ENCODE measurements at places on chromosomes 16 and 17.

DNA sequence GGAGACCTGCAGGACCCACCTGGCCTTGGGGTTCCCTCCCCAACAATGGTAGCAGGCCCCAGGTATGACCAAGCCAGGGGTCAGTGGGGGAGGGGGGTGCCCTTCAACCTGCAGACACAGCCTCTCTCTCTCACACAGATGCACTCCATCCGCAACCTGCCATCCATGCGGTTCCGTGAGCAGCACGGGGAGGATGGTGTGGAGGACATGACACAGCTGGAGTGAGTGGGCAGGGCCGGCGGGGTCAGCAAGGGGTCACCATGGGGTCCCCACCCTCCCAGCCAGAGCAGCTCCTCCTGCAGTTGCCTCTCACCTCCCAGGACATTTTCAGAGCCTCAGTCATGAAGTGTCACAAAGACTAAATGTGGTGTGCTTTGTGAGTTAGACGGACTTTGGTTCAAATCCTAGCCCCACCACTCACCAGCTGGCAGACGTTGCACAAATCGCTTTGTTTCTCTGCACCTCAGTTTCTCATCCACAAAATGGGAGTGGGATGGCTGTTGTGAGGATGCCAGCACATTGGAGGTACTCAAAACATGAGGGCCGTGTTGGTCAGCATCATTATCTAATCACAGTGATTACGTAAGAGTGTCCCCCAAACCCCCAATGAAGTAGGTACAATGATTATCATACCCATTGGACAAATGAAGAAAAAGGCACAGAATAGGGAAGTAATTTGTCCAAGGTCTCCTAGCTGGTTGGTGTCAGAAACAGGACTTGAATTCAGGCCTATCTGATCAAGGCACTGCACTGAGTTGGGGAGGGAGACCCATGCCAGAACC lies 16.0 kb downstream of the MYO15A start:
- DNase-seq, result no peak

DNA sequence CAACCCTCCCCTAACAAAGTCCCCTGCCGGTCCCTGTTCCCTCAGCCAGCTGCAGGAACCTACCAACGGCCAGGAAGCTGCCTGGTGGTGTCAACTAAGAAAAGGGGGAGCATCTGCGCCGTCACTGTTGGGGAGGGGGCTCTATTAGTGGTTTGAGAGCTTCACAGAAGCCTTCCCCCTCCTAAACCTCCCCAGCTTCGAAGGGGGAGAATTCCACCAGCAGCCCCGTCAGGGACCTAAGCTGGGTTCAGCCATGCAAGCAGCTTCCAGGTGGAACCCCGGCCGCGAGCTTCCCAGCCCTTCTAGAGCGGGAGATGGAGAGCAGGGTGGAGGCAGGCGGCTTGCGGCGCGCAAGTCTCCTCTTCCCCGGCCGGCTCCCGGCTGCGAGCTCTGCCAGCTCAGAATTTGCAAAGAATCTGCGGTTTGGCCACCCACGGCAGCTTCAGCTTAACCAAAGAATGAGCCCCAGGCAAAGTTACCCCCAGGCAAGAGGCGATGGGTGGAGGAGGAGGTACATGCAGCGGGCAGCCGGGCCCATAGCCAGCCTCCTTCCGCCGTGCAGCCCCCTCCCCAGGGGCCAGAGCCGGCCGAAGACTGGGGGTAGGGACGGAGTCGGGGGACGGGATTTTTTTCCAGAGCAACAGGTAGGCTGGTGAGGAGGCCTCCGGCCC lies 33.7 kb downstream of the DDX19A start:
- peak; percentile 57 for DNase-seq

DNA sequence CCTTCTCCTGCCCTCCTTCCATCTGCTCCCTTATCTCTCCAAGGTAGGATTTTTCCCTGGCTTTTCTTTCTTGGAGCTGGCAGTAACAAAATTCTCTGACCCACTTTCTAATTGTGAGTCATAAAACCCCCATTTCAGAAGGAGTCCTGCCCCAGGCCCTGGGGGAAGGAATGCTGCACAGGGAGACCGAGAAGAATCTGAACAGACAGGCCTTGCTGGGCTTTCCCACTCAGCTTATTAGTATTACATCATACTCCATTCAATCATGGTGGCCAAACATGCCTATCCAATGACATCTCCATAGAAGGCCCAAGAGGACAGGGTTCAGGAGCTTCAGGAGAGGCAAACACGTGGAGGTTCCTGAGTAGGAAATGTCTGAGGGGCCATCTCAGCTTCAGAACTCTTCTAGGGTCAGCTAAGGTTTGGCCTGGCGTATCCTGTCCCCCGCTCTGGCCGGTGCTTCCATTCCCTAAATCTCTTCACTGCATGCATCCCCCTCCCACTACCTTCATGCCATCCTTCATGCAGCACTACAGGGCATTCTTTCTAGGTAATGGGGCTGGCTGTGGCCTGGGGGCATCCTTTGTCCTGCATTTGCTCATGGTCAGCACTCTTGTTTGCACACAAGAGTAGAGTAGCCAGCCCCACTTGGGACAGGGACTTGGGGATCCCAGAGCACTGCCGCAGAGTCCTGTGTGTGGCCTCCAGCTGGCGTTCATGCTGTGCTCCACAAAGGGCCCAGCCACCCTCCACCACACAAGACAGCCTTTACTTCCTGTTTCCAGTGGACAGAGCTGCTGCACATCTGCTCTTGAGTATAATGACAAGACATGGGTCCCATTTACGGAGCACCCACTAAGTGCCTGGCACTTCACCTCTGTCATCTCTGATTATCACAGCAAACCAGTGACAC lies 8.2 kb downstream of the SLC6A2 start:
- no peak for DNase-seq

- no peak for DNase-seq
These were observed 54.7 kb downstream of the CBFA2T3 start for GRCh38 chr16:88922114-88922825.

- DNase-seq, result no peak
These were observed 104.5 kb downstream of the C16orf78 start for GRCh38 chr16:49478107-49478506.

GRCh38 chr16:2033057-2033908 lies 6.6 kb downstream of the NHERF2 start:
- DNase-seq, result no peak

GRCh38 chr17:32859857-32860525 lies 16.9 kb downstream of the MYO1D start:
- no peak for DNase-seq

- DNase-seq, result no peak
These were observed 58.1 kb downstream of the ZDHHC7 start for GRCh38 chr16:84953190-84953746.

GRCh38 chr17:63613663-63614062 lies 8.6 kb upstream of the MAP3K3 start:
- no peak for DNase-seq

DNA sequence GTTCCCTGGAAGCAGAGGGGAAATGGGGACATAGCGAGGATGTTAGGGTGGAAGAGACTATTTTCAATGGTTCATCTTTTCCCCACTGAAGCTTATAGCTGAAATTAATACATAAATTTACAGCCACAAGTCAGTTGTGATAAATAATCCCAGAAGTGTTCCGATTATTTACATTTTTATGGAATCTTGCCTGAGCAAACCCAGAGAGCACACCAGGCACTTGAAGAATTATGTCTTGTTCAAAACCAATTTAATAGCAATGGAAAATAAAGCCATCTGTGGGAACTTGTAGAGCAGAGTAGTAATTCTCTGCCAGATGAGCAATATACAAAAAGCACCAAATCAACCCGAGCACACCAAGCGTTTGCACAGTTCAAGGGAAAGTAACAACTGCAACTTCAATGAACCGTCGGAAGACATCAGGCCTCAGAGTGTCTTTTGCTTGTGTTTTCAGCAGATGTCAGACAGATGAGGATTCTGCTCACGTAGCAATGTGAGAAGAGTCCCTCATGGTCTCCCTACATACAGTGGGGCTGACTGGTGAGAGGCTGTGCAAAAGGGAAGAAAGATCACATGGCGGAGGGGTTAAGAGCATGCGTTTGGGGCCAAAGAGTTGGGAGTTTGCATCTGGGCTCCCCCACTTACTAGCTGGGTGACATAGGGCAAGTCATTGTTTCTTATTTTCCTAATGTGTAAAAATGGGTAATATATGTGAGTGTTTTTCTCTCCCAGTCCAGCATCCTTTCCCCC lies 148.7 kb upstream of the HS3ST2 start:
- no peak for DNase-seq

- DNase-seq, result no peak
These were observed 8.8 kb downstream of the RPL19 start for GRCh38 chr17:39208893-39209292.

GRCh38 chr16:78452025-78452555 lies 352.6 kb downstream of the WWOX start:
- no peak for DNase-seq

- peak; percentile 58 for DNase-seq
These were observed at the start of gene THRA for GRCh38 chr17:40062329-40063186. Gene THRA, plus strand, starts transcription at chr17:40062965. Its CDS starts 11,524 bp downstream, at chr17:40074489.

DNA sequence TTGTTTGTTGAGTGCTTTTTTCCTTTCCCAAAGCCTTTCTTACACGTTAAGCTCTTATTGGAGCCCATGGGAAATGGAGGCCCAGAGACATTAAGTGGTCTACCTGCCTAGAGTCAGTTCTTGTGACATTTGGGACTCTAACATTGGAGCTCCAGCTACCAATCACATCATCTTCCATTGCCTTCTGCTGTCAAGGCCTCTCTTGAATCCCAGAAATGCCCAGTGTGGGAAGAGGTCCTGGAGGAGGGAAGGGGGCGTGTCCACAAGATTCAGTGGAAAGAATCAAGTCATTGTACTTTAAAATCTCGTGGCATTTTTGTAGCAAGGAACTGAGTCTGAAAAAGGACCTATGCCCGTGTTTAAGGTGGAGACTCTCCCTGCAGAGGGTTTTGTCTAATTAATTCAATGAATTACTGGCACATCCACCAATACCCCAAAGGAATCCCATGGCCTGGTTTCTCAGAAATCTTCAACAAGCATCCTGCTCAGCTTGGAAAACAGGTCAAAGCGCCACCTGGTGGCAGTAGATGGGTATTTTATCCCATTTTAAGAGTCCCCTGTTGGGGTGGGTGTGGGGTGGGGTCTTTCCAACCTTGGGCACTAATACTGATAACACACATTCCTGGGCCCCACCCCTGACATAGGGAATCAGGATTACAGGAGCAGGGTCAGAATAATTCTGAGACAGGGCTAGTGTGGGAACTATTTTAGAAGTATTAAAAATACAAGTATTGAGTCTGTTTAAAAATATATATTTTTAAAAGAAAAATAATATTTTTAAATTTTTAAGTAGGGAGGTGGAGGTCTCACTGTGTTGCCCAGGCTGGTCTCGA lies 24.6 kb downstream of the GPT2 start:
- DNase-seq, result peak; percentile 47

DNA sequence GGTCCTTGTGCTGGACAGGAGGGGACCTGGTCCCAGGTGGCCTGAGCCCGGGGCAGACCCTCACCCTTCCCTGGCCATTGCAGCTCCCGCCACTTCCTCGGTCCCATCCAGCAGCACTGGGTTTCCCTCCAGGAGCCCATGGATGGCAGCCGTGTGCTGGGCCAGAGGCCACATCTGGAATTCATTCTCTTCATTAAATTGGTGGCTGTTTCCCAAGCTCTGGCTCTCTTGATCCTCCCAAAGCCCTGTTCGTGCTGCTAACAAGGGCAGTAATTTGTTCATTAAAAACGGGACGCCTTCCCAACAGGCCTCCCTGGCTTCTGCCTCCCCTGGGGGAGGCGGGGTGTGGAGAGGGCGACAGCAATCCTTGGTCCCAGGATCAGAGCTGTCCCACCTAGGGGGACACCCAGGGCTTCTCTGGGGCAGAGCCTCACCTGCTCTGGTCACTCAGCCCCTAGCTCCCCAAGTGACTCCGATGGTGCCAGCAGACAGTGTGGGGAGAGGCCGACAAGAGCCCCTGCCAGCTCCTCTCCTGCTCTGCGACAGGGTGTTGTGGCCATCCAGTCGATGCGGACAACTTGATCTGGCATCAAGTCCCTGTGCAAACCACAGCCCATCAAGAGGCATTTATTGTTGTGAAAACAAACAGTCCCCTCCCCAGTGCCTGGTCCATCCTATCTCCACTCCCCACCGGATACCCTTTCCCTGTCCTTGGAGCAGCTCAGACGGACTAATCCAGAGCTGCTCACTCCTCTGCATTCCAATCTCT lies 44.0 kb downstream of the SDK2 start:
- DNase-seq, result no peak

GRCh38 chr17:48472411-48473281 lies 42.6 kb upstream of the SKAP1 start:
- no peak for DNase-seq

DNA sequence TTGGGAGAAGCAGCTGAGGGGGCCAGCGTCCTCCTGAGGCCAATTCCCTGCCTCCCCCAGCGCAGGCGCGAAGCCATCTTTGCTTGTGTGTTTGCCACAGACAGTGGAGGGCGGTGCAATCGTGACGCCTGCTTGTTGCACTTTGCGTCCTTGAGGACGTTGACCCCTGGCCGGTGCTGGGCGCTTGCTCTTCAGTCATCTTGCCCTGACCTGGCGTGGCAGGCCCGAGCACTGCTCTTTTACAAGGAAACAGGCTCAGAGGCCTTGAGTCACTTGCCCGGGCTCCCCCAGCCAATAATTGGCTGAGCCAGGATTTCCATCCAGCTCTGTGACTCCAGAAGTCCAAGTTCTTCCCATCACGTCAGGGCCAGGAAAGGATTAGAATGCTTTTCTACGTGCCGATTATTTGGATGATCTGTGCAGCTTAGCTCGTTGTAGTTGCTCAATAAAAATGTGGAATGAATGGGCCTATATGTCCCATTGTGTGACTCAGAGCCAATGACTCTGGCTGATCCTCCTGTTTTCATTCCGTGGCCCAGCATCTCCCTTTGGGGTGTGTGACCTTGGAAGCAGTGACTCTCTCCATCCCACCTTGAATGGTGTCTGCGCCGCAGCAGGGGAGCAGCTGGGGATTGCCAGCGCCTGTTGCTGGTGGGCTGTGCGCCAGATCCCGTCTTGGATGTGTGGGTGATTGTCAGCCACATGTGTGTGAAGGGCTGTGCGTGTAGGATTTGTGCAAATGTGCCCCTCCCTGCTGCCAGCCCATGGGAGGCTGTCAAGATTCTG lies 214.1 kb downstream of the SEC14L1 start:
- DNase-seq, result no peak

GRCh38 chr17:45236282-45236606 lies 14.6 kb downstream of the FMNL1 start:
- DNase-seq, result no peak
